ENCODE measurements at places on chromosomes 12 and 14.

- DNase-seq = no peak
Observed at GRCh38 chr14:55151601-55152000, 22.5 kb downstream of the LGALS3 start.

DNA sequence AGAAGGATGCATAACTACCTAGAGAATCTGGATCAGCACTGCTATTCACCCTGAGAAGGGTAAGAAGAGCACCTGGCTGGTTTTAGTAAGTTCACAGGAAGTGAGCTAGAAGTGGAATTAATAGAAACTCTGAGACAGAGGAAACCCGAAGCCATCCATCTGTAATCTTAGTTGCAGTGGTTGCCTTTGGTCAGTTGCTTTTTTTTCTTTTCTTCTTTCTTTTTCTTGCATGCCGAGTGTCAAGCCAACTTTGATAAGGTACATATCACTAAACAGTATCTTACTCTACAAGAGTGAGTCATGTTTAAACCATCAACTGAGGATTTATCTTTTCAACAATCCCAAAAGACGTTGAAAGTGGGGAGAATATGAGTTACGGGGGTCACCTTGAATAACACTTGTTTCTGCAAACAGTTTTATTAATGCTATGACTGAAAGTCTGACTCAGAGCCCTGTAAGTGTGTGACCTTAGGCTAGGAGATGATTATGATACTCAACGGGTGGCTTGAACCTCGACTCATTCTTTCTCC, 26.7 kb downstream of the C12orf75 start:
- no peak for DNase-seq

DNA sequence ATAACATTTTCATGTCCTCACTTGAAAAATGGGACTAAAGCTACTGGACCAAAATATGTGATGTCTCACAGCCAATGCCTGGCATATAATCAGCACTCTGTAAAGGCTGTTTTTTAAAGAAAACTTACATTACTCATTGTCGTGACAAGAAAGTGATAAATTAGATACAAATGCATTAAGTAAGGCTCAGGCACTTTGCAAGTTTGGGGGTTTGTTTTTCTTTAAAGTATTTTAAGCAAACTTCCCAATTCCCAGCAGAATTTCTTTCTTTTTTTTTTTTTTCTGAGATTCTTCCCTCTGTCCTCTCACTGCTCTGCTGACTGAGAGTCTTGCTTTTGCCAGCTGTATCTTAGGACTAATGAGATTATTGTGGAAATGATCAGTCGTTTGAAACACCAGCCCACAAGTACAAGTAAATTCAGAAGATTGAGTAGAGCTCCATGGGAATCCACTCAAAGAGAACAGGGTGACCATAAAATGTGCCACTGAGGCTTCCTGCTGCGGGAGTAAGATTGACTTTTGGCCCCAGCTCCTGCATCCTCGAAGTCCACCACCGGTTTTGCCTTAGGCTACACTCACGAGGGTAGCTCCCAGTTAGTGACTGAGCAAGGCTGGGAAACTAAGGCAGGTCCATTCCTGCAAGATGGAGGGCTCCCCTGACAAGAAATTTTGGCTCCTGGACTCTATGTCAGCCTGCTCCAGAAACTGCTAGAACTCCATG, 82.8 kb downstream of the TMTC1 start:
- DNase-seq = no peak

DNA sequence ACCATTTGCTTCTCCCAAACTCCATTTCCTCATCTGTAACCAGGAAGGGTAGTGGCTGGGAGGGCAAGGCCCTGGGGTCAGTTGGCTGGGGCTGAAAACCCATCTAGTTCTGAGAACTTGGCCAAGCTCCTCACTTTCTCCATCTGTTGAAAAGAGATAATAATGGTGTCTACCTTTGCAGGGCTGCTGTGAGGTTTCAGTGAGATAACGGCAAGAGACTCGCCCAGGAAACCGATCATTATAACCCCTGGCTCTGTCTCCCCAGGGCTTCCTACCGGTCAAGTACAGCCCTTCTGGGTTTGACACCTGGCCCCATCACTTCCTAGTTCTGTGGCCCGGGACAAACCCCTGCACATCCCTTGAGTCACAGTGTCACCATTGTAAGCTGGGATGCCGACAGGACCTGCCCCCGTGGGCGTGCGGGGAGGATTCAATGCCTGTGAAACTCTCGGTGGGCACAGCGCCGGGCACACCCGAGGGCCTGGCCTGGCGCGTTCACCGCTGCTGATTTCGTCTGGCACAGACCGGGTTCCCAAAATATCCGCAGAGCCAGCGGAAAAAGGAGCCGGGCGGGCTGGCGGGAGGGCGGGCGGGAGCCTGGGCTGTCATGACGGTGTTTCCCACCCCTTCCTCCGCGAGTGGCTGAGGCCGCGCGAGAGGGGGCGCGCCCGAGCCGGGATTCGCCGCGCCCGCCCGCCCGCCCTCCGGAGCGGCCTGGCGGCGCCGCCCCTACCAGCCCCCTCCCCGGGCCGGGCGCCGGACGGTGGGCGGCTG, 4.4 kb downstream of the KMT5A start:
- DNase-seq = no peak

- DNase-seq = no peak
Observed at GRCh38 chr12:87756721-87757120, 272.5 kb downstream of the C12orf50 start.

DNA sequence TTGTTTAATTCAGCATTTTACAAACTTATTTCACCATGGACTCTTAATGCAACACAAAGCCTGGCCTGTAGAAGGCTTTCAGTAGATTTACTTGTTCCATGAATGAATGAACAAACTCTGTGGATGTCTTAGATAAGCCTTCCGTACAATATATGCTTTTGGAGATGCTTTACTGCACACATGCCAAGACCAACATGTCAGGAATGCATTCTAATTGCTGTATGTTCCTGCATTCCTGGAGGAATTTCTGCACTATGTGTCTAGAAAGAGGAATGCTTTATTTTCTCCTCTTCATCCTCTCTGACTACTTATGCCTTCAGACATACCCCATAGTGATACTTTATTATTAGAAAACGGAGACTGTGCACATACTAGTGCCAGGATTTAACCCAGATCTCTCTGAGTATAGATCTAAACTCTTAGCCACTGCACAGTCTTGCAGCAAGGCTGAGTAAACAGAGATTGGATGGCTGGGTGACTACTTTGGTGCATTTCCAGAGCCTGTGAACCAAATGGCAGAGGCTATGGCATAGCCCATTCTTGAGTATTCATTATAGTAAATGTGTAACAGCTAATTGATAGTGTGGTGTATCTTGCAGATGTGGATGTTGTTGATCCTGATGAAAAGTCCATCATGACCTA, 108.2 kb downstream of the SYNE2 start:
- DNase-seq = no peak

DNA sequence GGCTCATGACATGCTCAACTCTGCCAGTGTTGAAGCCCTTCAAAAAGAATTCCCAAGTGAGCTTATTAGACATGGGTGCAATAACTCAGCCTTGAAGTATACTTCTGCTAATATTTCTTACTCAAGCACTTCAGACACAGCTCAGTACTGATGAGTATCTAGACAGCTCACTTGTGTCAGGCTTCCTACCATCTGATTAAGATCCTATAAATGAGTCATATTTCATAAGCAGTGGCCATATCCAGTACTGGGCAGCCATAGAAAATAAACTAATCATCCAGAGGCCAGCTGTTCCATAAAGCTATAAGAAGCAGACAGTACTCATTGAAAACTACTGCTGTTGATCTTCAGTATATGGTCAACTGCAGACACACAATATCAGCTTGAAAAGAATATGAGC, 12.9 kb downstream of the FSCB start:
- DNase-seq = no peak

- DNase-seq = no peak
Observed at GRCh38 chr14:77133720-77134338, 7.8 kb downstream of the ZDHHC22 start.

GRCh38 chr14:22803687-22803974, 11.6 kb downstream of the SLC7A7 start:
- no peak for DNase-seq

Data from epithelial cell of prostate (primary cell).